ENCODE measurements at places on chromosomes 1 and 21. TPM values are rescaled to one million over a fixed set of nuclear protein-coding genes. Genes with fewer than 3 reads are reported as not detected.

DNA sequence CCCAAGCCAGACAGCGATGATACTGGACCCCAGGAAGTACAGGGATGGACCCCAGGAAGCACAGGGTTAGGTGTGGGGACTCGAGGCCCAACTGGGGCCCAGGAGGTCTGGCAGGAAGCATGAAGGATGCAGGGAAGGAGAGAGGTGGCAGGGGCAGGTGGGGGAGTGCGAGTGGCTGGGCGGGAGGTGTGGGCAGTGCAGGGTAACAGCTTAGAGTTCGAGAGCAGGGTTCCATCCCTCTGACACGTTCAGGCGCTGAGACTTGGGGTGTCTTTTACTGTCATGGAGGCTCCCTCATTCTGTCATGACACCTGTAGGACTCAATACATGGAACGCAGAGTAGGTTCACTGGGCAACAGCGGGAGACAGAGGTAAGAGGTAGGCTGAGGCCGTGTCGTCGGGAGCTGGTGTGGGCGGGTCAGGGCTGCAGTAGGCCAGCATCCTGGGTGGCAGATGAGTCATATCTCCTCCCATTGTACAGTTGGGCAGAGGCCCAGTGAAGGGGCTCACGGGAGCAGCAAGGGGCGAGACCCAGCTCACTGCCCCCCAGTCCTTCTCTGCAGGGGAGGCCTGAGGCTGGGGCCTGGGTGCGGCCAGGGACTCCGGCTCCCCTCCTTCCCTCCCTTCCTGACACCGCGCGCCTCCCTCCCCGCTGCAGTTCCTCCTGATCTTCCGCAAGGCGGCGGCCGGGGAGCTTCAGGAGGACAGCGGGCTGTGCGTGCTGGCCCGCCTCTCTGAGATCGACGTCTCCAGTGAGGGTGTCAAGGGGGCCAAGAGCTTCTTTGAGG, 11.6 kb upstream of the CTRC start:
- no peak for DNase-seq

GRCh38 chr1:115722221-115722620, 46.3 kb downstream of the CASQ2 start:
- no peak for DNase-seq

GRCh38 chr1:217313096-217313495, 317.8 kb downstream of the GPATCH2 start:
- DNase-seq, result no peak

GRCh38 chr1:218299416-218299815, 14.3 kb downstream of the RRP15 start:
- no peak for DNase-seq

GRCh38 chr1:236421022-236421421, 26.9 kb downstream of the EDARADD start:
- DNase-seq, result no peak

DNA sequence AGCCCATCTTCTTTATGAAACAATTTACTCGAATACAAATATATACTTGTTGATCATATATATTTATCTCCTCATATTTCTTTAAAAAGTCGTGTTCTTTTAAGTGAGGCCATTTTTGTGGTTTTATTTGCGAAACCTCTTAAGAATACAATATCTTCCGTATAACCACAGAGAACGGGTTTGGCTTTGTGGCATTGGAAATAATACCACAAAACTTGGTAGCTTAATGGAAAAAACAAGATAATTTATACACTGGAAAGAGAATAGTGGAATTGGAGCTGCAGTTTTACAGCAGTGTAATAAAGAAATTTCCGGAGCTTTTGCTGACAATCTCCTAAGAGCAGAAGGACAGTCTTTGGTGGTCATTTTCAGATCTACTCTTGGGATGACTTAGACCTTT, 29.4 kb downstream of the PTGFR start:
- DNase-seq, result no peak

DNA sequence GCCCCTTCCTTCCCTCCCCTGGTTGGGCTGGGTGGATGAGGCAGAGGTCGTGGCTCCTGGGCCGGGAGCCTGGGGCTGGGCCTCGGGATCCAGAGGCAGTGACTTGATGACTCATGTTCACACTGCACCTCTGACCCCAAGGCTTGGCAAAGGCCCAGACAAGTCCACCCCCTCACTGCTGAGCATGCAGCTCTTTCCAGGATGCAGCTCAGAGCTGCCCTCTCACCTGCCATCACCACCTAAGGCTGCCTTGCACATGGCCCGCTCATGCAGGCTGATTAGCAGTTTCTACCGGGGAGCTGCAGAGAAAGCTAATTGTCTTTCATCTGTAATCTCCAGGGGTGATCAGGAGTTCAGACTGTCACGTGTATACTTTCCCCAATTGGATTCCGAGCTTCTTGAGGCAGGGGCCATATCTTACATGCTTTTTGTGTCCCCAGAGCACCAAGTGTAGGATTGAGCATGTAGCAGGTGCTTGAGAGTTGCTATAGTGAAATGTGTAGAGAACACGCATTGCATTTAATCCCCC, 62.1 kb downstream of the LRRN2 start:
- DNase-seq, result no peak

GRCh38 chr1:171468120-171468750, 17.1 kb upstream of the PRRC2C start:
- no peak for DNase-seq

DNA sequence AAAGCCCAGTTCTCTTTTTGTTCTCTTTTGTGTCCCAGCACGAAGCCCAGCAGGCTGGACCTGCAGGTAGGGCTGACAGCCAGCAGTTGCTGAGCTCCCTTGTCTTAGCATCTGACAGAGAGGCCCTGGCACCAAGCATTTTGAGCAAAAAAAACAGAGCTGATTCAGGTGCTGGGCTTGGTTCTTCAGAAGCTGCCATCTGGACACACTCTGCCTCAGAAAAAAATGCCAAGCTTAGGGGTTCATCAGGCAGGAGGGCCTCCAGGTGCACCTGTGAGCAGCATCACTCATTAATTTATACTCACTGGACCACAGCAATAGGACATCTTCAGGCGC, 167.1 kb upstream of the PLD5 start:
- no peak for DNase-seq

DNA sequence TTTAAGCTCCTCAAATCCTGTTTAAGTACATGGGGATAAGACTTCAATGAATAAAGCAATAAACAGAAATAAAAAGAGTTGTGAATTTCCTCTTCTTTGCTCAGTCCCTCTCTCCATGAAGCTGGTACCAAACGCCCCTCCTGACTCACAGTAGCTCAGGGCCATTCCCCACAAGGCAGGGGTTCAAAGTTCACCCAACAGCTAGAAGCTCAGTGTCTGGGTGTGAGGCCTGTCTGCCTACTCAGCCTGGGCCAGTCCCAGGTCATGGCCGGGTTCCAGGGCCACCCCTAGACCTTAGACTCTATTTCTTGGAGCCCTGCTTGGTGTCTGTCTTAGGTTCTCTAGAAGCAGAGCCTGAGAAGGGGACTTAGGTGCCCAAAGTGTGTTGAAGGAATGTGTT, 251.5 kb downstream of the GRIK3 start:
- DNase-seq, result no peak

- no peak for DNase-seq
Measured at GRCh38 chr1:156430866-156431265, 61.9 kb downstream of the RHBG start.

DNA sequence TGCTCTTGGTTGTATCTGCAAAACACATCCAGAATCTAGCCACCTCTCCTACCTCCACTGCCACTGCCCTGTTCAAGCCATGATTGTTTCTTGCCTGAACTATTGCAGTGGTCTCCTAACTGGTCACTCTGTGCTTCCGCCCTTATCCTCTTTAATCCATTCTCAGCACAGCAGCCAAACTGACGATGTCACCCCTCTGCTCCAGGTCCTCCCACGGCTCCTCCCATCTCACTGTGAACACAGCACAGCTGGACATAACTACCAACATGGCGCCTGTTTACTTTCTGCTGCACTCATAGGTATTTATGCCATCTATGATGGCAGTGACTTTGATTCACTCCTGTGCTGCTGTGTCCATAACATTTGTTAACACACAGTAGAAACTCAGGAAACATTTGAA, 406.7 kb downstream of the DISC1 start:
- no peak for DNase-seq

DNA sequence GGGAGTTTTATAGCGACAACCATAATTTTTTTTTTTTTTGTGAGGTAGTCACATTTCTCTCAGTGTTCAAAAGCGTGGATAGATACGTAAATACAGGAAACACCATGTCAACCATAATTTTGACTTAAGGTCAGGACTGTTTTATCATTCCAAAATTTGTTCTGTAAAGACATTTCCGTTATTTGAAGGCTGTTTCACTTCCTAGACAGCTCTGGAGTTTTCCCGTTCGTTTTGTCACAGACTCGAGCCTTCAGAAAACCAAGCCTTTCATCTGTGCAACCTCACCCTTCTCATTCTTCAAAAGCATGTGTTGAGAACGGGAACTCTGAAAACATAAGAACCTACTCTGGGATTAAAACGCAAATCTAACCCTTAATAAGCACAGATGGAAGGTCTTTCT, 17.9 kb downstream of the SIM2 start:
- DNase-seq, result no peak

GRCh38 chr1:177770096-177770495, 199.8 kb downstream of the SEC16B start:
- DNase-seq, result no peak

- no peak for DNase-seq
Measured at GRCh38 chr1:96445302-96445701, 276.3 kb upstream of the PTBP2 start.

DNA sequence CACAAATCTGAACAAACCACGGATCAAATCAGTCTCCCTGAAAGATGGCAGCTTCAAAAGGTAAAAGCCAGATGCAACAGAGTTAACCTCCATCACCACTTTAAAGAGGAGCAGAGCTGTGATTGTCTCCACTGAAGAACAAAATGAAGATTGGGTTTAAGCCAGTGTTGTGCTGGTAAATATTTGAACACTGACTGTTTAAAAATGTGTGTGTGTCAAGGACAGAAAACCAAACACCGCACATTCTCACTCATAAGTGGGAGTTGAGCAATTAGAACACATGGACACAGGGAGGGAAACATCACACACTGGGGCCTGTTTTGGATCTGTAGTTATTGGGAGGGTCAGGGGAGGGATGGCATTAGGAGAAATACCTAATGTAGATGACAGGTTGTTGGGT, 83.9 kb downstream of the ST6GALNAC5 start:
- DNase-seq, result no peak

GRCh38 chr1:170749959-170750358, 86.0 kb downstream of the PRRX1 start:
- no peak for DNase-seq

The NEK2 gene
- total RNA-seq, result 24.2 TPM

The HOOK1 gene
- total RNA-seq, result 14.0 TPM

The HTR1D gene
- total RNA-seq, result not detected

The NFASC gene
- 0.37 TPM for total RNA-seq

The FCRLB gene
- total RNA-seq, result 0.49 TPM

The SLC1A7 gene
- total RNA-seq, result not detected

The OXCT2 gene
- total RNA-seq, result 5.7 TPM

The FNDC5 gene
- not detected for total RNA-seq

All from activated naive CD8-positive, alpha-beta T cell treated with anti-CD3 and anti-CD28 coated beads for 36 hours (primary cell).